ENCODE measurements at places on chromosomes 13 and 19.

- DNase-seq: no peak
Observed at GRCh38 chr13:114230117-114230516, 4.6 kb upstream of the CDC16 start.

DNA sequence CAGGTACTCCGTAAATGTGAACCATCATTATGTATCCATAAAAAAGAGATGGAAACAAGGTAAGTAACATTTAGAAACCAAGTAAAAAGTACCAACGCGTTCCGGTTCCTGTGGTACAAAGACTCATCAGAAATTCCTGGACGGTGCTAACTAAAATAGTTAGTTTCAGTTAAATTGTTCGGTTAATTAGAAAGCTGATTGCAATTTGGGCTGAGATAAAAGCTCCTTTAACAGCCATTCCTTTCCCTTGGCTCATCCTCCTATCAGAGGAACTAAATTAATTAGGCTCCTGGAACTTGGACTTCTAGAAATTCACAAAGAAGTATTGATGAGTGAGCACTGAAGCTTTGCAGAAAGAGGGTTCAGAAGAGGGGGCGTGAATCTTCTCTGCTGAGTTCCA lies 63.5 kb downstream of the SOX1 start:
- DNase-seq: no peak

DNA sequence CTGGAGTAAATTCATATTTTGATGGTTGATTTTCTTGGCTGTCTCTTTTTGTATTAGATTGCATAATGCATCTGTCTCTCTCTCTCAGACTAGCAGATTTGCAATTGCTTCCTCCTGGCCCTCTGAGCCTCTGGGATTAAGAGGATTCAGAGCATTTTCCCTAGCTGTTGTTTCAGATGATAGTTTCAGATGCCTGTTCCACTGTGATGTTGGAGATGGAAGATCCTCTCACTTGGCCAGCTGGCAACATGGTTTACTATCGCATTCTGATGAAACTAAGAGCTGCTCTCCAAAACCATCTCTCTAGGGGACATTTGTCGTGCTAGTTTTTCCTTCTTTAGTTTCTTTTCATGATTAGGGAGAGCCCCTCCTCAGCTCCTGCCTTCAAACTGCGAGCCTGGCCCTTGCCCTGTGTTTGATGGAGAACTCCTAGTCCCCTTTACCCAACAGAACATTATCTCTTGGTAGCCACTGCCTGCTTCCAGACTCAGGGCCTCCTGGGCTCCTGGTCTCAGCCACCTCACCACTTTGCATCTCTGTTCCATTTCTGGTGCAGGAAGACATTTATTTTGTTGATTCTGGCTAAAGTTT lies 244.6 kb downstream of the B3GLCT start:
- no peak for DNase-seq

DNA sequence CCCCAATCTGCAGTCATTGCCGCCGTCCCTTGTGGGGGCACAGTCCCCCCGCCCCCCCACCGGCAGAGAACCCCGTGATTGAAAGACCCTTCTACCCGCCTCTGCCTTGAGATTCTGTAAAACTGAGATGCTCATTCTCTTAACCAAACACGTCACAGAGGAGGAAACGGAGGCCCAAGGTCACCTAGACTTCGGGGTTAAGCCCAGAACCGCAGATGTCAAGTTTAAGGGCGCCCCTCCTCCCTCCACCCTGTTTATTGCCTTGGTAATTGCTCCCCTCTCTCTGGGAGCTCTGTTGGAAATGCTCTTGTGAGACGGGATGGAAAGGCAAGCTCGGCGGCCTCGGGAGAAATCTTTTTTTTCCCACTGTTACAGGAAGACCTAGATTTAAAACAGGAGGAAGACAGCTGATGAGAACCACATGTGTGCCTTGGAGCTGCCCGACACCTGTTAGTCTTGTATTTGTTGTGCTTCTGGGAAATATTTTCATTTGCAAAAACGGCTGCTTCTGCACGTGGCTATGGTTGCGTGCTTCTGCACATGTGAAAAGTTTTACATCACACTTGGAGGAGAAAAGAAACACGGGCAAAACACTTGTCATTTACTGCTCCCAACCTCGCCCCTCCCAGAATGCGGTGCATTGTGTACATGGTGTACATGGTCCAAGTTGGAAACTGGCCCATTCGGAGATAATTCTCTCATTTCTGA lies 1.1 kb upstream of the MED26 start:
- DNase-seq: no peak

DNA sequence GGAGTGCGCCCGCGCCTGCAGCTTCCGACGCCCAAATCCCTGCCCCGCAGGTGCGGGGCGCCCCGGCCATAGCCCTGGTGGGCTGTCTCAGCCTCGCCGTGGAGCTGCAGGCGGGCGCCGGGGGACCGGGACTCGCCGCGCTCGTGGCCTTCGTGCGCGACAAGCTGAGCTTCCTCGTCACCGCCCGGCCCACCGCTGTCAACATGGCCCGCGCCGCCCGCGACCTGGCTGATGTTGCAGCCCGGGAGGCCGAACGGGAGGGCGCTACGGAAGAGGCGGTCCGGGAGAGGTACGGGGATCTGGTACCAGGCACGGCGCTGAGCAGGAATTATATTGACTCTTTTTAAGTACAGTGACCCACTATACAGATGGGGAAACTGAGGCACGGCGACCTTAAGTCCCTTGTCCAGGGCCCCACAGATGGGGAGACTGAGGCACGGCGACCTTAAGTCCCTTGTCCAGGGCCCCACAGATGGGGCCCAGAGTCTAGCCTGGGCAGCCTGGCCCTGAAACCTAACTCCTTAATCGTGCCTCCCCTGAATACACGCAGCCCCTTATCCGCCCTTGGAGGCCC lies 586 bp downstream of the MRI1 start:
- DNase-seq: no peak

DNA sequence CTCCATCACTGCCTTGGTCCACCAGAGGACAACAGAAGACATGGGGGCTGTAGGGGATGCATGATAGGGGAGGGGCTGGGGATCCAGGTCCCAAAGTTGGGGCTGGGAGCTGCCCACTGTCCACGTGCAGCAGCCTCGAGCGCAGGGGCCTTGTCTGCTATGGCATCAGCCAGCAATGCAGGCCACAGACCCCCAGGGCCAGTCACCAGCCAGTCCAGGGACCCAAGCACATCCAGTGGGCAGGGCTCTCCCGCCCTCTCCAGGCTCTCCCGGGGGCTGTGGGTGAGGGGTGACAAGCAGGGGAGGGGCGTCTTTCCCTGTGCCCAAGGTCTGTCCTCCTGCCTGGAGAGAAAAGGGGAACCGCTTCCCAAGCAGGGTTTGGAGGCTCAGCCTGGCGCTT lies 32.8 kb downstream of the PEPD start:
- DNase-seq: no peak

- DNase-seq: no peak
Observed at GRCh38 chr13:54016542-54016941, 987.9 kb downstream of the OLFM4 start.

DNA sequence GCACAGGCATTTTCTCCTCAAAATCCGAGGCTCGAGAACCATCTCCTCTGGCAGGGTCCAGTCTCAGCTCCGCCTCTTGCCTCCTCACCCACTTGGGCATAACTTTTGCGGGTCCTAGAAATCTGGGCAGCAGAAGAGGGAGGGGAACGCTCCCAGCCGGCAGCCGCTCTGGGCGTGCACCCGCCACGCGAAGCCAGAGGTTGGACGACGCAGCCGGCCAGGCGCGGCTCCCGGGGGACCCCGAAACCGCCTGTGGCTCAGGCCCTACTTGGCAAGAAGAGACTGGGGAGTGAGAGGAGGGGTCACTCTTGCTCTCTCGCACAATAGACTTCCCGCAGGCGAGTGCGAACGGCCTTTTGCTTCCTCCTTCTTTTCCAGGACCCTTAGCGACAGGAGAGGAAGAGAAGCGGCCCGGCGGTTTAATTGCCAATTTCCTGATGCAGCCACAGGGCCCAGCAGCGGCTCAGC lies 6.0 kb upstream of the SOX1 start:
- no peak for DNase-seq

- no peak for DNase-seq
Observed at GRCh38 chr13:96783511-96783910, 210.8 kb downstream of the OXGR1 start.

DNA sequence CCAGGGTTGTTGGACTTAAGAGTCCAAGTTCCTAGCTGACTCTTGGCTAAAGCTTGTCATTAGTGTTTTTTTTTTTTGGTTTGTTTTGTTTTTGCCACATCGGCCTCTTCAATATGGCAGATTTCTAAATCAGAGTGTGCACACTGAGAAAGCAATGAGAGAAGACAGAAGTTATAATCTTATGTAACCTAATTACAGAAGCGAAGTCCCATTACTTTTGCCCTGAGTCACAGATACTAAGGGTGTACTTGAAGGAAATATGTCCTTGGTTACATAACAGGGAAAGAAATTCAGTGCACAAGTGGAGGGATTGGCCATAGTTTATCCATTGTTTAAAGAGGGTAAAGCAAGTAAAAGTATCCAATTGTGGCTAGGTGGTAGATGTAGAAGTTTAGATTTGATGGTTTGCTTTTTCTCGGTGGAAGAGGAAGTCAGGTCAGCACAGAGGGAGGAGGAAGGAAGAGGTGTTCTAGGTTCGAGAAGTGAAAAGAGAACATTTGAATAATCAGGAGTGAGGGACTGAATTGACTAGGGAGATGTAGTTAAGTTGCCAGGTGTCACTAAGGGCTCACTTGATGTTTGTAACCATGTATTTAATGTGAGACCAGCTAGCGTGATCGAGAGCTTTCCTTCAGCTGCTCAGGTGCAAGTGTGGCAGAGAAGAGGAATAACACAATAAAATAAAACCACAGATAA lies 12.2 kb downstream of the GTF2F2 start:
- no peak for DNase-seq

GRCh38 chr19:53626486-53626885 lies 5.3 kb upstream of the DPRX start:
- no peak for DNase-seq

- DNase-seq: no peak
Observed at GRCh38 chr13:35724446-35724845, 248.0 kb upstream of the MAB21L1 start.

- DNase-seq: no peak
Observed at GRCh38 chr13:74910415-74910814, 571.6 kb downstream of the TBC1D4 start.

- no peak for DNase-seq
Observed at GRCh38 chr13:61187471-61187870, 228.2 kb downstream of the PCDH20 start.

DNA sequence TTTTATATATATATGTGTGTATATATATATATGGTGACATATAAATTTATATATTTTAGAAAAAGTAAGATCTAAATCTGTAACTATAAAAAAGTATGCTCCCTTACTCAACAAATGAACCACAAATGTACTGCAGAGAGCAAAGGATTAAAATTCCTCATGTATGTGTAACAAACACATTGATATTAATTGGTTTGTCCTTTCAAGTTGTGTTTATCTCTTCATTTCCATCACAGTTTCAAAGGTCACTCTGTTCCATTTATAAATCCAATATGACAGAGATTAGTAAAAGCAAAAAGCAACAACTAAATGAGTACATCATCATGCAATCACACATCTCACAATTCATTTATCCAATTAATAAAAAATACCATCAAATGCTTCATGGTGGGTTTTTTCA lies 247.9 kb downstream of the DACH1 start:
- DNase-seq: no peak

GRCh38 chr13:51105046-51105445 lies 6.0 kb downstream of the C13orf42 start:
- DNase-seq: no peak

DNA sequence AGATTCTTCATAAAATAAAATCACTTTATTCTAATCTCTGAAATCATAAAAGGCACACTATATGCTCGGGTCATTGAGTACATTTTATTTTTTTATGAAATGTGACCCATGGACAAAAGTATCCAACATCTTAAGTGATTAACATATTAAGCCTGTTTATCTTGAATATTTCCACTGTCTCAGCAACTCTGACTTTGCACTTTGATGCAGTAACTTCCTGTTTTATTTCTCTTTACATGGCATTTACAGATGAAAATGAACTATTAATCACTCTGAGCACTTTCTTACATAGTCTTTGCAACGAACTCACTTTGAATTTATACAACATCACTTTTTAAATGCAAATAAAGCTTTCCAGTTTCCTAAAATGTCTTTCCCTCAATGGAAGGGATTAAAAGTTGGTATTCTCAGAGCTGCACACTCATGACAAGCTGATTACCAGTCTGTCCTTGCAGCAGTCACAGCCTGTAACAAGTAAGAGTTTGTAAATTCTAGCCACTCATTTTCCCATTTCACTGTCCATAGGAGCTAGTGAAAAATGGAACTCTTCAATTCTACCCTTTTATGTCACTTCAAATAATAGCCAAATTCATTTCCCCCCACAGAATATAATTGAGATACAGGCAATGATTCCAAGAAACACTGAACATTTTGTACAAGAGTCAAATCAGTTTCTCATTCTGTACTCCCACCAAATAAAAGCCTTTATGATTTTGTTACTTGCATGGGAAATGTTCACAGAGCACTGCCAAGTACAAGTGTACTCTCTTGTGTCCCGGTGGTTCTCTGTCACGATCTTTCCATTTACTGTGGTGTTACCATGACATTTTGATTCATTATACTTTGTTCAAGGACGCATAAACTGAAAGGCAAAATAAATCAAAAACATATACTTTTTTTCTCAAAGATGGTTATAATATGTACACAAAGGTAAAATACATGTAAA lies 1968.9 kb downstream of the PCDH9 start:
- DNase-seq: no peak

DNA sequence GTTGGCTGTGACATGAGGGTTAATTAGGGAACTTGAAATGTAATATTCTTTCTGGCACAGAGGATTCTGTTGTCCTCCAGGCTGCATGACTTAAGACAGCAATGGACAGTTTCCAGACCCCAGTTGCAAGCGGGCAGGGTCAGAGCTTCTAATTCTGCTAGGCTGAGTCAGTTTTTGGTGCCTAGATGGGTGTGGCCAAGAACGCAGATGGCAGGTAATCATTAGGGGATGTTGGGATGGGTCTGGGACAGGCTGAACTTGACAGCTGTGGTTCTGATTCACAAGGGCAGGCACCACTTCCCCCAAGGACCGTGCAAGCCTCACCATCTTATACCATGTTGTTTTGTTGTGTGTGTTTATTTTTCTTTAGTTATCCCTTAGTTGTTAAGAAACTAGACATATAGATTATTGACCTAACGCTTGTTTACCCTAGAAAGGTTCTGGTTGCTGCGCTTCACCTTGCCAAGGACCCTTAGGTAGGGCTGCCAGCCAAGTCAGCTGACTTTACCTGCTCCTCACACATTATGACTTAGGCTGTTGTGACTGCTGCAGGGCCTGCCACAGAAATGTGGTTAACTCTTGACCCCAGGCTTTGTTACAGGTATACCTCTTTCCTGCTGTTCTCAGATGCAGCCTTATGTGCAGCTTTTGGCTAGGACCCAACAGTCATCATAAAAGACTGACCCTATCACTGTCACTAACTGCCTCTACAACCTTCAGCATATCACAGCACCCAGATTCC lies 117.7 kb upstream of the KLF12 start:
- no peak for DNase-seq

GRCh38 chr13:101475536-101475935 lies 23.1 kb downstream of the ITGBL1 start:
- DNase-seq: no peak

DNA sequence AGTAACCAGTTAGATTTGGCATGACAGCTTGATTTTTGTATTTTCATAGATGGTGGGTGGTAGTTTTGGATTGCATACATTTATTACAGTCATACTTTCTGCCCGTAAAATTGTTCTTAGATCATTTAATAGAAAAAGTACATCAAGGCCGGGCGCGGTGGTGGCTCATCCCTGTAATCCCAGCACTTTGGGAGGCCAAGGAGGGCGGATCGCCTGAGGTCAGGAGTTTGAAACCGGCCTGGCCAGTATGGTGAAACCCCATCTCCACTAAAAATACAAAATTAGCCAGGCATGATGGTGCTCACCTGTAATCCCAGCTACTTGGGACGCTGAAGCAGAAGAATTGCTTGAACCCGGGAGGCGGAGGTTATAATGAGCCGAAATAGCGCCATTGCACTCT lies 55.0 kb upstream of the UBE2L5 start:
- no peak for DNase-seq
